Mesenchymal stem cell (in vitro differentiated cells and primary cell): ENCODE measurements at places on chromosomes 12 and 14.

GRCh38 chr14:67623114-67623513 lies 3.4 kb downstream of the ARG2 start:
- no peak for DNase-seq

- DNase-seq = no peak
Observed at GRCh38 chr12:57107456-57108155, 3.6 kb downstream of the STAT6 start.

DNA sequence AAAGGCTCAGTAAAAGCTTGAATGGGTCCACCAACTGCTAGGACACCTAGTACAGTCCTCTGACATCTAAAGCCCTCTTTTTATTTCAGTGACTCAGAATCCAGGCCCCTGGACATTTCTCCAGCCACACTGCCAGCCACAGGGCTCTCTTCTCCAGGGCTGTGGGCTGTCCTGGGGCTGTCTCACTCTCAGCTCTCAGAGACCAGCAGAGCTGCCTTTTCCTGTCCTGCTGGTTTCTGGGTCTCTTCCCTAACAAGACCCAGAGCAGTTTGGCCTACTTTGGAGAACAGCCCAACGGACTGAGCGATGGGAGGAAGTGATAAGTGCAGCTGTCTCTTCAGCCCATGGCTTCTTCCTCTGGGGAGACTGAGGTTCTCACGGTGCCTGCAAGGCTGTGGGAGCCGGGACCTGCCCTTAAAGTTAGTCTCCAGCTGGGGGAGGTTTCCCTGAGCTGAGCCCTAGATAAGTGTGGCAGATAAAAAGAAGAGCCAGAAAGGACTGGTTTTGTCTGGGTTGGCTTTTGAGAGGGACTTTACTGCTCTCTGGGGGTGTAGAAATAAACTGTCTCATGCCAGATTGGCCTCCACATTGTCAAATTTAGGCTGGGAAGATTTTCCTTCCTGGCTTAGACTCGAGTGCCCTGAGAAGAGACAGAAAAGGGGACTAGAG lies 979.8 kb downstream of the VRK1 start:
- DNase-seq = no peak

DNA sequence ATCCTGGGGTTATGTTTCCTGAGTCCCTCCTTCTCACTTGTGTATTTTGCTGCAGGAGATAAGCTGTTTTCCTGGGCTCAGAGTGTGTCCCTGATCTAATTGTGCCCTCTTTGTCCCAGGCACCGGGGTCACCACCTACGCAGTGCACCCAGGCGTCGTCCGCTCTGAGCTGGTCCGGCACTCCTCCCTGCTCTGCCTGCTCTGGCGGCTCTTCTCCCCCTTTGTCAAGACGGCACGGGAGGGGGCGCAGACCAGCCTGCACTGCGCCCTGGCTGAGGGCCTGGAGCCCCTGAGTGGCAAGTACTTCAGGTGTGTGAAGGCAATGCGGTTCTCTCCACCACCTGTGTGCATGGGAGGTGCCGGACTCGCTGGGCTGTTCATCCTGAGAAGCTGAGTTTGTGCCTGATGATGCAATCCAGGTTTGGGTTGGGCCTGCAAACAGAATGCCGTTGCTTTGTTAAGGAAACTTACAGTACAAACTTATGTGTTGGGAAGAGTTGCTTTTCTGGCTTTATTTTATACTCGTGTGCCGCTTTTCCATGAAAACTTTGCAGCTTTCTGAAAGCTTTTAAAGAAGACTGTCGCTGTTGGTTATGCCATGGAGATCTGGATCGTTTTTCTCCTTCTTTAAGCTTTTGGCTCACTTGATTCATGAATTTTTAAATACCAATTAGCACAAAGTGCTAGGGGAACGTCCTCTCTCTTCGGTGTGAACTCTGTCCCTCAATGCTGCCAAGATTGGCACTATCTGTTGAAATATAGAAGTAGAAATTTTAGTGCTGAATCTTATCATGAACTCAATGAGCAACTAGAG lies 27.6 kb downstream of the RDH12 start:
- DNase-seq = no peak

- no peak for DNase-seq
Observed at GRCh38 chr12:97594236-97595088, 131.9 kb downstream of the RMST start.

GRCh38 chr12:59808317-59808910 lies 212.6 kb downstream of the SLC16A7 start:
- peak; percentile 50 for DNase-seq

DNA sequence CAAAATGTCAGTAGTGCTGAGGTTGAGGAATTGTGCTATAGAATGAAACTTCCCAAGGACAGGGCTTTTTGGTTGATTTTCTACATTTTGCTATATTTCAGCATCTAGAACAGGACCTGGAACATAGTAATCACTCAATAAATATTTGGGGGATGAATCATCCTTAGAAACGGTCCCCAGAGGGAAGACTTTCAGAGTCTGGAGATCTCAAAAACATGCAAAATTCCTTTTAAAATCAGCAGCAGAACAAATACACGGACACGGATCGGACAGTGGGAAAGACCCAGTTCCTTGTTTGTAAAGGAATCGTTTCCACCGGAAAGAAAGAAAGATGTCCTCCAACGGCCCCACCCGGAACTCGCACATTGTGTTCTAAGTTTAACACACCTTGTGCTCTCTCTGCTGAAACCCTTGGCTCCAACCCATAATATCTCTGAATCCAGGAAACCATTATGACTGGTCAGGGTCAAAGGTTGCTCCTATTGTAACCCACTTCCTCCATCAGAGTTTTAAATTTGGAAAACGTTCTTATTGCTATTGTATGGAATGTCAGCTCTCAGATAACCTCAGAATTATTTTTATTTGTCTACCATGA lies 617.2 kb downstream of the MED13L start:
- no peak for DNase-seq

GRCh38 chr12:15186597-15186996 lies 34.6 kb downstream of the RERG start:
- no peak for DNase-seq

DNA sequence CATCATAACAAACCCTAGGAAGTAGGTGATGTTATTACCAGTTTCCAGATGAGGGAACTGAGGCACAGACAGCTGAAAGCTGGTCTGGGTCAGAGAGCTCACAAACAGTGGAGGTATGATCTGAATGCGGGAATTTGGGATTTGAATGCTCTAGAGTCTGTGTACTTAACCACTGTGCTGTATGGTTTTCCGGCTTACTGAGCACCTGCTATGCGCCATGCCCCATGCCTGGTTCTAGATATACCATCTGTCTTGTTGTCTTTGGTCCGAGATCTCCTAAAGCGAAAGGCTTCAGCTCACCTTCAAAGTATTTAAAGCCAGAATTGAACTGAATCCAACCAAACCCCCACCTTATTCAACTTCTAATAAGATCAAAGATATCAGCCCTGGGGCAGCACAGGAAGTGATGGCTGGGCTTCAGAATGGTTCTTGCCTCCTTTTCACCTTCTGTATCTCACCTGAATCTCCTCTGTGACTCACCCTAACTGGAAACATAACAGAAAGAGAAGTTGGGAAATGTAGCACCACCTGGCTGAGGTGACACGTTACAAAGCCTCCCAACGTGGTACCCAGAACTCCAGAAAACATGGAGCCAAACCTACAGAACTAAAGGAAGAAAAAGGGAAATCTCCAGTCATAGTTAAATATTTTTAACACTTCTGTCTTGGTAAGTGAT lies 54.3 kb downstream of the PRMT8 start:
- DNase-seq = no peak

DNA sequence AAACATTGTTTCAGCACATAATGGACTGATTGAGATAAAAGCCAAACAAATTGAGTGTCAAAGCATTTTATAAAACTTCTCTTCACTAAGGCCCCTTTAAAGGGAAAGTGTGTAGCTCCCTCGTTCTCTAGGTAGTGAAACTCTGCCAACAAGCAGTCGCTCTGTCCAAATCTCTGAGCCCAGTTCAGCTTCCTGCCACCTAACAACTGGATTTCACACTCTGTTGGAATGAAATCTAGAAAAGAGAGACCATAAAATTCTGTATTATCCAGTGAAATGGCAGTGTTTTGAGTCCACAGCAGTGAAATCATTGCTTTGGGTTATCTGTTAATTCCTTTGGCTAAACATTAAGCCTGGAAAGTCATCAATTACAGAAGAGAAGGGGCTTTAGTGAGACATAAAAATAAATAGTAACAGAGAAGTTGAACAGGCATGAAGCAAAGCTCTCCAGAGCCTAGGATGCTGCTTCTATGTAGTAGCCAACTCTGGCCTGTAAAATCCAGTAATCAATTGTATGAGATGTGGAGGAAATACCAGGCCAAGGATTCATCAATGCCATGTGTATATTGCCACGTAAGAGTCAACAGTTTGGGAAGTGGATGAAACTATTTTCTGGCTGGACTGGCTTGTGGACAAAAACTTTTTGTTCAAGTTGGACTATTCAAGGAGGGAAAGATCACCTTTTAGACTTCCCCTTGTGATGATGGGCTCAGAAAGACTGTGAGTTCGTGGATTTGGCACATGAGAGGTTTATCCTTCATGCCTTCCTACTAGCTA lies 122.5 kb downstream of the WIF1 start:
- no peak for DNase-seq

- peak; percentile 79 for DNase-seq
Observed at GRCh38 chr12:1500095-1500801, 94.1 kb downstream of the FBXL14 start.

- no peak for DNase-seq
Observed at GRCh38 chr14:92352158-92352985, 29.4 kb downstream of the SLC24A4 start.

DNA sequence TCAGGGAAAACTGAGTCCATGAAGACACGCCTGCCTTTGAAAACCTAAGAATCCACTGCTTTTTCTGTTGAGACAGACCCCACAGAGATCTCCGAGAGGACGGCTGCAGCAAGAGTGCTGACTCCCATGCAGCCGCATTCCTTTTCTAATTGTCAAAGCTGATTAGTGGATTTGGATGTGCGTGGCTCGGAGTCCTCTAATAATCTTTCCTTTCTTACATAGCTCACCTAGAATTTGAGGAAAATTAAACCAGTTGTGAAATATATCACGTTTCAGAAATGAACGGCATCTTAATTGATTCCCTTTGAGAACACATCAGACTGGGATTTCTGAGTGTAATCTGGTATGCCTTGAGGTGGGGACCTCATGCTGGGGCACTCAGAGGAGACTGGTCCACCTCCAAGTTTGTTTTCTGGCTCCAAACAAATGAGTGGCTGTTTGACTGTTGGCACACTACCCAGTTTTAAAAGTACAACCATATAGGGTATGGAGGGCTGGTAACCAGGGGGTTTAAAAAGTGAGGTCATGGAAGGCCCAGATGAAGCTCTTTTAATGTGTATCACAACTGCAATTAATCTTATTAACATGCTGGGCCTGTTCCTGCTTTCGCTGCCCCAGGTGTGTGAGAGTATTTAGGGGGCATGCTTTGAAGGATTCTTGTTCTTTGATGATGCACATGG lies 63.3 kb downstream of the RASSF3 start:
- DNase-seq = peak; percentile 41

GRCh38 chr12:104938371-104938770 lies 19.7 kb downstream of the SLC41A2 start:
- DNase-seq = peak; percentile 60

DNA sequence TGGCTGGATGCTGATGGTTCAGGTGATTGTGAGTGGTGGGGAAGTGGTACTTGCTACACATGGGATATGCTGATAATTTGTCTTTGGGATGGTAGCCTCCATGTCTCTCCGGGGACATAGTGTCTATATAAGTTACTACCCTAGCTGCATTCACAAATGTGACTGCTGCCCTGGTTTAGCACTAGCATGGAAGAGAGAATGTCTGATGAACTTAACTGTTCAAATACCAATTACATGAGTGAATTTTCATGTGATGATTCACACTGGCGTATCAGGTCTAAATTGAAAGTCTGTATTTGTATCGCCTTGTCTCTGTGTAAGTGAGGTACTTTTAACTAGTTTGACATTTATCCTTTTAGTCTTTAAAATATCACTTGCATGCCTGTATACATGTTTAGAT lies 34.4 kb downstream of the ATF7IP start:
- peak; percentile 75 for DNase-seq

DNA sequence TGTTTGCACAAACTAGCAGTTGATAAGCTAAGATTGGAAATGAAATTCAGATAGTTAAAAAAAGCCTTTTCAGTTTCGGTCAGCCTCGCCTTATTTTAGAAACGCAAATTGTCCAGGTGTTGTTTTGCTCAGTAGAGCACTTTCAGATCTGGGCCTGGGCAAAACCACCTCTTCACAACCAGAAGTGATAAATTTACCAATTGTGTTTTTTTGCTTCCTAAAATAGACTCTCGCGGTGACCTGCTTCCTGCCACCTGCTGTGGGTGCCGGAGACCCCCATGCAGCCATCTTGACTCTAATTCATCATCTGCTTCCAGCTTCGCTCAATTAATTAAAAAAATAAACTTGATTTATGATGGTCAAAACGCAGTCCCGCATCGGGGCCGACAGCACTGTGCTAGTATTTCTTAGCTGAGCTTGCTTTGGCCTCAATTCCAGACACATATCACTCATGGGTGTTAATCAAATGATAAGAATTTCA lies 335.6 kb downstream of the TMEM121 start:
- DNase-seq = no peak

- DNase-seq = no peak
Observed at GRCh38 chr14:68842298-68842697, 49.4 kb upstream of the ZFP36L1 start.

DNA sequence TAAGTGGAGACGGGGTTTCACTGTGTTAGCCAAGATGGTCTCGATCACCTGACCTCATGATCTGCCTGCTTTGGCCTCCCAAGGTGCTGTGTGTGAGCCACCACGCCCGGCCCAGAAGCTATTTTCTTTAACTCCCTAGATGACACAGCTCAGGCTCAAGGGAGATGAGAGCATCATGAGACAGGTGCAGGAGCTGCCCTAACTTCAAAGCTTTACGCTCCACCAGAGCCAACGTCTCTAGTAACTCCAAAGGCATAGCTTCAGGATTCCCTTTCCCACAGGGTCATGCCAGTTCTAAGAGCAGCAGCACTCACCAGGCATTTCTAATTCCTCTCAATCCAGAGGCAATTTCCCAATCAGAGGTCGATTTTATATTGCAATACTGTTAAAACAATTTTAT lies 21.0 kb downstream of the NDUFA12 start:
- DNase-seq = peak; percentile 18

- no peak for DNase-seq
Observed at GRCh38 chr12:71671816-71672215, 7.7 kb downstream of the THAP2 start.

DNA sequence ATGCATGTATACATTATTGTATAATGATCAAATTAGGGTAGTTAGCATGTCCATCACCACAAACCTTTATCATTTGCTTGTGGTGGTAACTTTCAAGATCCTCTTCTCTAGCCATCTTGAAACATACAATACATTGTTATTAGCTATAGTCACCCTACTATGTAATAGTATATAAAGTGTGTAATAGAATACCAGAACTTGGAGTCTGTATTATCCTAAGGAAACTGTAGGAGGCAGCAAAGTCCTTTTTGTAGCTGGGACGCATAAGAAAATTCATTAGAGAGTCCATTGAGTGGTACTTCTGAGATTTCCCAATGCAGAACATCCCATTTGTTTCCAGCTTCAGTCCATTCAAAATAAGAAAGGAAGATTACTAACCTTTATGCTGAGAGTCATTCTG lies 325.9 kb upstream of the LRFN5 start:
- peak; percentile 46 for DNase-seq

- no peak for DNase-seq
Observed at GRCh38 chr12:25018146-25018545, 69.2 kb upstream of the BCAT1 start.
